ENCODE measurements at places on chromosomes 16 and 17. TPM values are rescaled to one million over a fixed set of nuclear protein-coding genes. Genes with fewer than 3 reads are reported as not detected.

RHBDL3 gene
- 0.33 TPM for total RNA-seq

CD300H gene
- total RNA-seq, result not detected

TBC1D3G gene
- not detected for total RNA-seq

KRTAP2-1 gene
- not detected for total RNA-seq

KRT15 gene
- not detected for total RNA-seq

CD300A gene
- total RNA-seq, result not detected

NHERF2 gene
- total RNA-seq, result 9.7 TPM

PLCG2 gene
- total RNA-seq, result 4.5 TPM

TMEM235 gene
- total RNA-seq, result not detected

KRT32 gene
- total RNA-seq, result not detected

DBF4B gene
- 17.0 TPM for total RNA-seq

CFAP97D1 gene
- under 0.01 TPM for total RNA-seq

SEPTIN12 gene
- total RNA-seq, result not detected

CD79B gene
- total RNA-seq, result 20.6 TPM

C1QL1 gene
- total RNA-seq, result 0.33 TPM

KRT222 gene
- not detected for total RNA-seq

KRTAP2-3 gene
- not detected for total RNA-seq

C17orf107 gene
- 0.69 TPM for total RNA-seq

GAST gene
- not detected for total RNA-seq

C1QBP gene
- 456 TPM for total RNA-seq

CDRT15L2 gene
- not detected for total RNA-seq

ZNF750 gene
- not detected for total RNA-seq

FNDC8 gene
- total RNA-seq, result not detected

COX6A2 gene
- not detected for total RNA-seq

TBC1D3B gene
- total RNA-seq, result not detected

GRB7 gene
- 0.33 TPM for total RNA-seq

CCL7 gene
- 1.7 TPM for total RNA-seq

CACNA1H gene
- under 0.01 TPM for total RNA-seq

CACNG1 gene
- total RNA-seq, result not detected

EVPL gene
- total RNA-seq, result not detected

TP53TG3B gene
- total RNA-seq, result not detected

APOBR gene
- total RNA-seq, result not detected

SYNGR3 gene
- total RNA-seq, result not detected

TMC7 gene
- total RNA-seq, result 0.69 TPM

IGFALS gene
- total RNA-seq, result not detected

MAP1LC3B gene
- total RNA-seq, result 32.0 TPM

HES7 gene
- not detected for total RNA-seq

EFCAB5 gene
- 0.62 TPM for total RNA-seq

TEX14 gene
- 0.69 TPM for total RNA-seq

PIPOX gene
- 2.9 TPM for total RNA-seq

KLHL10 gene
- total RNA-seq, result not detected

MYH11 gene
- total RNA-seq, result not detected

MEIOB gene
- 1.3 TPM for total RNA-seq

Data from melanocyte of skin (primary cell).